ENCODE measurements at places on chromosomes 12 and 14.

DNA sequence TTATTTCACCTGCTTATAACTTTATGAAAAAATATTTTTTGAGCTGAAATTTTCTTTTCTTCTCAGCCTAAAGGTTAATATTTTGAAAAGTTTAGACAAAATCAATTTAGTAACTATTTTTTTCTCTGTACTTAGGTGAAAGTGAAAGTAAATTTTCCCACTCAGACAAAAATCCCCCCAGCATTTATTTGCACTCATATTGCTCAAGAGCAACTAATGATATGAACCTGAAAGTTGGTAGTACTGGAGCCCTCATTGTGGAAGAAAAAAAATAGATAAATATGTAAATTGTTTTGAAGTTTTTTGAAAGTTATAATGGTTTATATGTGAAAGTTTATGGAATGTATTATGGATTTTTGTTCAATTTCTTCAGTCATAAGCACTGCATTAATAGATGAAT lies 1005.9 kb upstream of the ATXN7L3B start:
- DNase-seq, result no peak

DNA sequence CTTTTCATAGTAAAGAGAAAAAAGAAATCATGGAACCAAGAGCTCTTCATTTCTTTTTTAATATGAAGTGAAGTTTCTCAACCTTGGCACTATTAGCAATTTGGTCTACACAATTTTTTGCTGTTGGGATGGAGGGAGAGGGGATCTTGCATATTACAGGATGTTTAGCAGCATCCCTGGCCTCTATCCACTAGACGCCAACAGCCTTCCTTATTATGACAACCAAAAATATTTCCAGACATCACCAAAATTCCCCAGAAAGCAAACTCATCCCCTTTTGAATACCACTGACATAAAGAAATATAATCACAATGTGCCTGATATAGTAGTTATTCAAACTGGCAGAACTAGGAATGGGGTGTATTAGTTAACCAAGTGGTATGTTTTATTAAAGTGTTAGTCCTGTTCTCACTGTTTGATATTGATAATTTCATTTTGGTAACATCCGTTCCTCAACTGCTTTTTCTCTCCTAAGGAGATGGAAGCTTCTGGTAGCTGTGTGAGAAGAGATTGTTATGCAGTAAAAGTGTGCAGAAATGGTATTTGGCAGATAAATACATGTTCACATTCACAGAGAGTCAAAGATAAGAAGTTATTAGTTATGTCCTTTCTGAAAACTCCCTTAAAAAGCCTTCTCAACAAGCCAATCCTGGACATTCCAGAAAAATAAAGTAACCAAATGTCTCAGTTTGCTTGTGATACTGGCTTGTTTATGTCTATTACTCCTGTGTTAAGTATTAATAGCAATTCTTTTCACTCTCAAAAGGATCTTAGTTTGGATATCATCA lies 699.9 kb downstream of the C12orf50 start:
- no peak for DNase-seq

DNA sequence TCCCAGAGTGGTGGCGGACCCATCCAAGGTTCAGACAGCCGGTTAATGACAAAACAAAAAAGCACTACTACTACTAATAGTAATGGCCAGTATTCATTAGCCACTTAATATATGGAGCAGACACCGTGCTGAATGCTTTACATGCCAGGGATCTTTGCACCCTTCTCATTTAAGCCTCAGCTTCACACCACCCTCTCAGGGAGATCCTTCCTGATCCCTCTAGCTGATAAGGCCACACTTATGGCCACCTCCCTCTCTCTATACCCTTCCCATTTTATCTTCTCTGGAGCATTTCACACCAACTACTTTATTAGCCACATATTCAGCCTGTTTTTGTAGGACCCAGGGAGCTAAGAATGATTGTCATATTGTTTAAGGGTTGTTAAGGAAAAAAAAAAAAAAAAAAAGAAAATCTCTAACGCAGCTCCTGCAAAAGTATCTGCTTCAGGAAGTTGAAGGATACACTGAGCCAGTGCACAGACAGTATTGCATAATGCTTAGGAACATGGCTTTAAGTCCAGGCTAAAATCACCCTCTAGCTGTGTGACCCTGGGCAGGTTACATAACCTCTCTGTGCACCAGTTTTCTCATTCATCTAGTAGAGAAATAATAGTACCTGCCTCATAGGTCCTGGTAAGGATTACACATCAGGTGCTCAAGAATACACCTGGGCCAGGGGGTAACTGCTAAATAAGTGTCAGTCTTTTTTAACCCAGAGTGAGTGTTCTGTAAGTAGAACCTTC lies 29.4 kb downstream of the NUAK1 start:
- no peak for DNase-seq

GRCh38 chr14:86944434-86944833 lies 1048.5 kb downstream of the GALC start:
- DNase-seq, result no peak

DNA sequence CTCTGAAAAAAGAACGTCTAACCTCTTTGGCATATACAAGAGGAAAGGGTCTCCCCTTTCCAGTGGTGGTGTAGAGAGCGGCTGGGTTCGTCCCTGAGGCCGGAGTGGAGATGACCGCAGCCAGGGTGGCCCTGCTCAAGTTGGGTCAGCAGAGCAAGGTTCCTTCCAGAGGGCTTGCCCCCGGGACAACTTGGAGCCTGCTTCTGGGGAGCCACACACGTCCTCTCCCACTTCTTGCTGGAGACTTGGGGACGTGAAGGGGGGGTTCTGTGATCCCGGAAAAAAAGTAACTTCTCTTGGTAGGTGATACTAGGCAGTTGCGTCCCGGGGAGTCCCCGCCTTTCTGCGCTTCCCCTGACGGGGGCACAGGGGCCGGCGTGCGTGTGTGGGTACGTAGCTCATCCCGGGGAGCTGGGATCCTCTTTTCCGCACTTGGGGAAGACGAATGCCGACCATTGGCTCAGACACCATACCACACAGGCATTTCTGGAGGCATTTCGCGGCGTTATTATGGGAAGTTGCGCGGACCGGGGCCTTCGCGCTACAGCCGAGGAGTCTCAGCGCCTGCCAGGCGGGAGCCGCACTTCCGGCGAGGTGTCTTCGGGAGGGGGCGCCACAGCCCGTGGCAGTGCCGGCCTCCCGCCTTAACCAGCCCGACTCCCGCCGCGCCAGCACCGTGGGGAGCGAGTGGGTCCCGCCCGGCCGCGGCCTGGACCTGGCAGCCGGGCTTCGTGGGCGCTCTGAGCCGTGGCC lies 14.8 kb upstream of the PAX9 start:
- no peak for DNase-seq

GRCh38 chr12:121986489-121987245 lies 35.0 kb upstream of the BCL7A start:
- DNase-seq, result no peak
